ENCODE measurements at places on chromosomes 16 and 17. TPM values are rescaled to one million over a fixed set of nuclear protein-coding genes. Genes with fewer than 3 reads are reported as not detected.

The HOXB13 gene
- total RNA-seq: 0.40 TPM

The VMO1 gene
- 2.0 TPM for total RNA-seq

The CPNE7 gene
- total RNA-seq: 20.9 TPM

The NOMO2 gene
- 83.4 TPM for total RNA-seq

The GGT6 gene
- not detected for total RNA-seq

The LITAFD gene
- not detected for total RNA-seq

Data from spinal cord (tissue), 10 donors.